Adrenal gland (tissue), 19 donors: ENCODE measurements at places on chromosomes 6 and 20. TPM values are rescaled to one million over a fixed set of nuclear protein-coding genes. Genes with fewer than 3 reads are reported as not detected.

- peaks cover 4% of the 10 kb centered on the region for H3K27me3 ChIP-seq
- no peaks in the 10 kb centered on the region for H3K36me3 ChIP-seq
- H3K4me3 ChIP-seq: no peak overlapping the region
- peak; percentile 42 for DNase-seq
- no peak overlapping the region for H3K27ac ChIP-seq
Measured at GRCh38 chr20:51014797-51015722, 7.8 kb downstream of the KCNG1 start.

DNA sequence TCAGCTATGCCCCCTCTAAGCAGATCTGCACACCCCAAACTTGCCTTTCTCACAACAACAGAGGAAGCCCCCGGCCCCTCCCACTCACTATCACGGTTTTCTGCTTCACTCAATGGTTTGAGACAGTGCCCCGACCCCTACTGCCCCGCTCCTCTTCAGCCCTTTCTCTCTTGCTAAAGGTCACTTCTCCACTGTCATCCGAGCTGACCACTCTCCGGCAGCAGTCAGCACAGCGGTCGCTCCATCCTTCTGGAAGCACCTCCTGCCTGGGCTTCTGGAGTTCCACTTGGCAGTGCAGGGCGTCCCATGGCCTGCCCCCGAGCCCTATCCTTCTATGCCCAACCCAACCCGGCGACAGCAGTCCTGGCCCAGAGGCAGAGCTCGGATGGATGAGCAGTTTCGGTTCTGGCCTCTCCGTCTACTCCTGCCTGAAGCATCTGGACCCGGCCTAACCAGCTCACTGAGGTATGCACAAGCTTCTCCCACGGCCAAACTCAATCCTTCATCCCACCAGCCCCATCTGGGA lies 4.1 kb downstream of the CTSZ start:
- no peak overlapping the region for H3K4me3 ChIP-seq
- H3K27ac ChIP-seq: no peak overlapping the region
- DNase-seq: no peak
- H3K27me3 ChIP-seq: no peaks in the 10 kb centered on the region

GRCh38 chr6:122778302-122778701 lies 1.2 kb upstream of the FABP7 start:
- H3K4me3 ChIP-seq: no peak overlapping the region
- no peaks in the 10 kb centered on the region for H3K36me3 ChIP-seq
- no peaks in the 10 kb centered on the region for H3K4me1 ChIP-seq
- DNase-seq: no peak
- no peak overlapping the region for H3K27ac ChIP-seq

DNA sequence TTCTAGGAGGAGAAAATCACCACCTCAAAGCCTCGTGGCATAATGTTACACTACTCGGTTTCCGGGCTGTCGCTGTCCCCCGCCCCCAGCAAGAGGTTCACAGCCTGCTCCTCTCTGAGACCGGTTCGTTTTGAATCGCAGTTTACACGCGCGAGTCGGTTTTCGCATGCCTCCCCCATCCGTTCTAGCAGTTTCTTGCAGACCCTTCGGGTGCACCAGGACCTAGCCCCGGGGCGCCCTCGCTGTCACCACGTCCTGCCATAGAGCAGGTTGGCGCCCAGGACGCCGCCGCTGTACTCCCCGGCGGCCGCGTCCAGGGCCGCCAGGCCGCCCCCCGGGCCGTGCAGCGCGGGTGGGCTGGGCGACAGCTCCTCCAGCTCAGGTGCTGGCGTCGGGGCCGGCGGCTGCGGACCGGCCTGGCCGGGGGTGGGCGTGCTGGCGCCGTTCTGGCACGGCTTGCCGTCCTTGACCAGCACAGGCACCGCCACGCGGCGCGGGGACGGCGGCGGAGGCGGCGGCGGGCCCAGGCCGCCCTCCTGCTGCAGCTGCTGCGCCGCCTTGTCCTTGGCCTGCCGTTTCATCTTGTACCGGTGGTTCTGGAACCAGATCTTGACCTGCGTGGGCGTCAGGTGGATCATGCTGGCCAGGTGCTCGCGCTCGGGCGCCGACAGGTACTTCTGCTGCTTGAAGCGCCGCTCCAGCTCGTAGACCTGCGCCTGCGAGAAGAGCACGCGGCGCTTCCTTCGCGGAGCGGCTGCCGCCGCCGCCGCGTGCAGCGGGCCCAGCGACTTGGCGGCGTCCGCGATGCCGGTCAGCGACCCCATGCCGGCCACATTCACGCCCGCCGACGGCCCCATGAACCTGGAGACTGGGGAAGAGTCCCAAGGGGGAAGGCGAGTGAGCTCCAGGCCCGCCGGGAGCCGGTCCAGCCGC lies 1.4 kb downstream of the NKX2-4 start:
- H3K36me3 ChIP-seq: no peaks in the 10 kb centered on the region
- no peaks in the 10 kb centered on the region for H3K4me1 ChIP-seq
- peak; percentile 8 for DNase-seq
- H3K27me3 ChIP-seq: peaks cover 90% of the 10 kb centered on the region

DNA sequence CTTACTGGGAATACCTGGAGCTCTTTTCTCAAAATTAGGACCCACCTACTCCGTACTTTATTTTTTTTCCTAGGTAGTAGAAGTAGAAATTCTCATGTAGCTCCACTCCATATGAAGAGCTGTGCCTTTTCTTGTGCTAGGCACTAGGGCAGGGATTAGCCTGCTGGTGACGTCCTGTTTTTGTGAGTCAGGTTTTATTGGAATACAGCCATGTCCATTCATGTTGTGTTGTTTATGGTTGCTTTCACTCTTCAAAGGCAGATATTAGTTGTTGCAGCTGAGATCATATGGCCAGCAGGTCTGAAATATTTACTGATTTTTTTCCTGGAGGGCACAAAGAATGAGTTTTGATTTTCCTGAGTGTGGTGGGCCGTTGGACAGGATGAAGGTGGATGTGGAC lies 20.5 kb downstream of the XRN2 start:
- H3K36me3 ChIP-seq: no peaks in the 10 kb centered on the region
- no peak overlapping the region for H3K27ac ChIP-seq
- no peak overlapping the region for H3K4me3 ChIP-seq
- peaks cover 19% of the 10 kb centered on the region for H3K4me1 ChIP-seq

DNA sequence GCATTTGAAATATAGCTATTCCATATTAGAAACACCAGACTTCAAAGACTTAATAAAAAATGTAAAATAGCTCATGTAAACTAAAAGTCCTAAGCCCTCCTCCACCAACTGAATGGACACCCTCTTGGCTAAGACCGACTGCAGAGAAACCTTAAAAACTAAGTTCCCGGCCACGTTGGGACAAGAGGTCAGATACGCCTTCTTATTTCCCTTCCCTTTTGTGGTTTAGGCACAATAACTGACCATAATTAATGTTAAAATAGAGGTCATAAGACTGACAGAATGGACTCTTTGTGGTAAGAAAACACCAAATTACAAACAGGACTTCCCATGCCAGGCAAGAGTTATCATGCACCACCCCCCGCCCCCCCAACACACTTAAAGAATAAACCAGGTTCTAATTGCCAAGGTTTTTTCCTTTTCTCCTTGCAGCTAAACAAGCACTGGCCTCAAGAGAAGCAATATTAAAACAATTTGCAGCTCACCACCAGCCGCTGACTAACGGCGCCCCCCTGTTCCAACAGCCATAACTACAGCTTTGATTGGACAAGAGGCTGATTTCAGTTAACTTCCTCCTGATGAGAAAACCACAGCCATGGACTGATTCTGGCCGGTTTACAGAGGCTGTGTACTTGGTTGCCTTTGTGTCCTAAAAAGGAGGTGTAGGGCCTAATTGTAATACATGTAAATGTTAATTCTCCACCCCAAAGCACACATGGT lies 10.7 kb upstream of the LAMP5 start:
- H3K27ac ChIP-seq: no peak overlapping the region
- H3K4me3 ChIP-seq: no peak overlapping the region
- H3K27me3 ChIP-seq: peaks cover 38% of the 10 kb centered on the region
- no peak for DNase-seq

GRCh38 chr6:135390458-135390857 lies 107.1 kb downstream of the AHI1 start:
- no peak overlapping the region for H3K27ac ChIP-seq
- H3K27me3 ChIP-seq: no peaks in the 10 kb centered on the region
- no peak overlapping the region for H3K4me3 ChIP-seq
- no peaks in the 10 kb centered on the region for H3K36me3 ChIP-seq
- no peaks in the 10 kb centered on the region for H3K4me1 ChIP-seq
- DNase-seq: no peak

- H3K4me1 ChIP-seq: peaks cover 8% of the 10 kb centered on the region
- no peak for DNase-seq
- no peak overlapping the region for H3K27ac ChIP-seq
- no peaks in the 10 kb centered on the region for H3K36me3 ChIP-seq
- H3K27me3 ChIP-seq: no peaks in the 10 kb centered on the region
Measured at GRCh38 chr6:108768166-108768555, 80.1 kb upstream of the ARMC2 start.

GRCh38 chr20:44454306-44454963 lies 21.2 kb upstream of the TTPAL start:
- no peak overlapping the region for H3K4me3 ChIP-seq
- H3K27me3 ChIP-seq: no peaks in the 10 kb centered on the region
- no peak overlapping the region for H3K27ac ChIP-seq
- H3K36me3 ChIP-seq: no peaks in the 10 kb centered on the region
- H3K4me1 ChIP-seq: no peaks in the 10 kb centered on the region

GRCh38 chr20:41027872-41028358 lies 707 bp upstream of the TOP1 start:
- H3K27ac ChIP-seq: no peak overlapping the region
- H3K36me3 ChIP-seq: no peaks in the 10 kb centered on the region
- no peaks in the 10 kb centered on the region for H3K27me3 ChIP-seq
- H3K4me3 ChIP-seq: peak overlapping the region; percentile 22

- no peaks in the 10 kb centered on the region for H3K36me3 ChIP-seq
- H3K27ac ChIP-seq: no peak overlapping the region
- H3K4me1 ChIP-seq: no peaks in the 10 kb centered on the region
- peaks cover 8% of the 10 kb centered on the region for H3K27me3 ChIP-seq
- no peak overlapping the region for H3K4me3 ChIP-seq
- no peak for DNase-seq
Measured at GRCh38 chr6:1442929-1443328, 53.6 kb downstream of the FOXF2 start.

- no peak overlapping the region for H3K4me3 ChIP-seq
- peak; percentile 64 for DNase-seq
- no peaks in the 10 kb centered on the region for H3K4me1 ChIP-seq
- no peaks in the 10 kb centered on the region for H3K27me3 ChIP-seq
- no peaks in the 10 kb centered on the region for H3K36me3 ChIP-seq
Measured at GRCh38 chr20:3710703-3711483, 1.5 kb downstream of the SIGLEC1 start.

DNA sequence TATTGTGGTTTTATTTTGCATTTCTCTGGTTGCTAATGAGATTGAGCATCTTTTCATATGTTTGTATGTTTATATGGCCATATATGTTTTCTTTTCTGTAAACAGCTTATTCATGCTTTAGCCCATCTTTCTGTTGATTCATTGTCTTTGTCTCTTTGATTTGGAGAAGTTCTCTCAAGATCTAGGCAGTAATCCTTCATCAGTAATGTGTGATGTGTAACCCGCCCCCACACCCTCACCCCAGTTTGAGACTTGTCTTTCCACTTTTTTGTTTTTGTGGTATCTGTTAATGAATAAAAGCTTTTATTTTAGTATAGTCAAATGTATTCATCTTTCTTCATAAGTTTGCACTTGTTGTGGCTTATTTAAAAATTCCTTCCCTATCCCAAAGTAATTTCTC lies 26.0 kb downstream of the ZC3H12D start:
- no peaks in the 10 kb centered on the region for H3K36me3 ChIP-seq
- no peak overlapping the region for H3K27ac ChIP-seq
- H3K27me3 ChIP-seq: no peaks in the 10 kb centered on the region

DNA sequence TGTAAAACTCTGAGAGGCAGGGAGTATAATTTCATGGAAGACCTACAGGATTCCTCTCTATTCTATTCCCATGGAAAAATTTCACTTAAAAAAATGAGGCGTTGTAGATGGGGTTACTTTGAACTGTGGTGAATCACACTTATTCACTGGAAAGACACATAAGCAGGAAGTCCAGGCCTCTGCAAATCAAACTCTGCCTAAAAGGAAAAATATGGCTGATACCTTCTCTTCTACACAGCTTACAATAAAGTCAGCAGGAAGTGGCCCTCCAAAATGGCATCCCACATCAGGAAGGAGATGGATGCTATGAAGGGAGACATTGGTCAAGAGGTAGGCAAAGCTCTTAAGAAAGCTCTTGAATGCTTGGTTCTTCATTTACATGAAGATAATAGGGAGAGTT lies 115.9 kb downstream of the FYN start:
- H3K27ac ChIP-seq: no peak overlapping the region
- H3K4me1 ChIP-seq: no peaks in the 10 kb centered on the region
- no peak for DNase-seq
- no peaks in the 10 kb centered on the region for H3K36me3 ChIP-seq
- H3K4me3 ChIP-seq: no peak overlapping the region
- H3K27me3 ChIP-seq: no peaks in the 10 kb centered on the region

- no peak for DNase-seq
- H3K36me3 ChIP-seq: no peaks in the 10 kb centered on the region
- H3K27ac ChIP-seq: no peak overlapping the region
- H3K27me3 ChIP-seq: no peaks in the 10 kb centered on the region
- H3K4me3 ChIP-seq: no peak overlapping the region
Measured at GRCh38 chr6:5248302-5249098, 12.2 kb downstream of the LYRM4 start.

DNA sequence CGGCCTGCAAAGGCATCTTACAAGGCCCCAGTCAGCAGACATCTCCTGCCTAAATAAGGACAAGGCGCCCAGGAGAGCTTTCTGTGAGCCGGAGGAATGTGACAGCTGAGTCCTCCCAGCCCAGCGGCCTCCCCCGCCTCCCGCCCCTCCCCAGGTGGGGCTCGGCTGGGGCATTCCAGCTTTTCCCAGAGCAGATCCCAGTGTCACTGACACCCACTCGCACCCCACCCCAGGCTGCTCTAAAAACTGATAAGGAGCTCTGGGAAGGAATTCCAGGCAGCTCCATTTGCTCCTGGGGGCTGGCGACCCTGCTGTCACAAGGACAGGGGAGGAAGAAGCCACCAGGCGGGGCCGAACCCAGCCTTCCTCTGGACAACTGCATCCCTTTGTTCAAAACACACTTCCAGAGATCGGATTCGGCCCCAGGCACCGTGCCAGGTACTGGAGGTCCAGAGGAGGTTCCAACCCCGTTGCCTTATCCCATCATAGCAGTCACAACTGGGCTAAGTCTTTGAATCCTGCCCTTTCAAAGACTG lies 49.7 kb downstream of the JPH2 start:
- no peaks in the 10 kb centered on the region for H3K4me1 ChIP-seq
- H3K27me3 ChIP-seq: no peaks in the 10 kb centered on the region
- no peak overlapping the region for H3K4me3 ChIP-seq
- DNase-seq: no peak
- H3K27ac ChIP-seq: no peak overlapping the region

- H3K4me1 ChIP-seq: peaks cover 16% of the 10 kb centered on the region
- peaks cover 22% of the 10 kb centered on the region for H3K27me3 ChIP-seq
- no peak overlapping the region for H3K4me3 ChIP-seq
- DNase-seq: no peak
- no peaks in the 10 kb centered on the region for H3K36me3 ChIP-seq
Measured at GRCh38 chr6:41635365-41635764, 2.9 kb upstream of the MDFI start.

The C2 gene
- total RNA-seq: 62.0 TPM

The NKAIN4 gene
- not detected for total RNA-seq

The RBBP9 gene
- 26.0 TPM for total RNA-seq

The PTCRA gene
- 0.34 TPM for total RNA-seq

The DDX43 gene
- 0.11 TPM for total RNA-seq
